ENCODE measurements at places on chromosomes 3 and 15. TPM values are rescaled to one million over a fixed set of nuclear protein-coding genes. Genes with fewer than 3 reads are reported as not detected.

DNA sequence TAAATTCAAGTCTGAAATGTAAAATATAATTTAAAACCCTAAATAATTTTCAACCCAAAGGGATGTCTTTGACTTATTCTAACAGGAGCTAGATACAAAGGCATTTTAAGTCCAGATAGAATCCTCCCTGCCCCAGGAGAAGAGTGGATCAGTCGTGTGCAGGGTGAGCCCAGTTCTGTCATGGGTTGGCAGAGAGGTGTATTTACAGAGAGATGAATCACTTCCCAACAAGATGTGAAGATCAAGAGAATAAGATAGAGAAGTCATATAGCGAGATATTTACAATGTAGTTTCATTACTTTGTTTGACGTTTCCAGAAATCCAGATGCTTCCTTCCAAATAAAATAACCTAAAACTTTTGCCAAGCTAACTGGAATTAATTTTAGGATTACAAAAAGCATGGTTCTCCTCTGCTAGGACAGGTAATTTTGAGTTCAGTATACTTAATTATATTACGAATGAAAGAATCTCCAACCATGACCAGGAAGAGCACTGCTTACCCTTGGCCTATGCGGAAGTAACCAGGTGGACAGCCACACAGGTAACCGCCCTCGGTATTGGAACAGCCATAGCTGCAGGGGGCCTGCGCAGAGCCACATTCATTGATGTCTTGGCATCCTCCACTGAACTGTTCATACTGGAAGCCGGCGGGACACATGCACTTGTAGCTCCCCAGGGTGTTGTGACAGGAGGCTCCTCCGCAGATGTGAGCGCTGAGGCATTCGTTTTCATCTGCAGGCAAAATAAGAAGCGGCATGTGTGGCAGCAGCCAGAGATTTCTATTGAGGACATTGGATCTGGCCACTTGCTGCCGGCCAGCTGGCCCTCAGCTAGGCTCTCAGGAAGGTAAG, 84.0 kb downstream of the DUT start:
- DNase-seq: no peak

The MUC20 gene
- polyA plus RNA-seq: 0.17 TPM

DNA sequence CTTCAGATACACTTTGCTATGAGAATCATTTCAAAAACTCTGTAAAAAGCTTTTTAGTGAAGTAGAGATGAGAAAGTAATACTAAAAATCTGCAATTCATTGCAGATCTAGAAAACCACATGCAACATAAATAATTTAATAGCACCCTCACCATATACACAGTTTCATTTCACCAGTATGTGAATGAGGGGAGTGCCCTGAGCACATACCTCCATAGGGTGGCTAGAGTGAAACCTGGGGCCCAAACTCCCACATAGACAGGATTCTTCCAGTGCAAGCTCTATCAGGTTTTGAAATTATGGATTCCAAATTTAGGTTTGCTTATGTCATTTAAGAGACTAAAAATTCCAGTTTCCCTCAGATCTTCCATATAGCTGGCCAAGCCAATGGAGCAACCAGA, 973.4 kb upstream of the CFAP20DC start:
- no peak for DNase-seq

DNA sequence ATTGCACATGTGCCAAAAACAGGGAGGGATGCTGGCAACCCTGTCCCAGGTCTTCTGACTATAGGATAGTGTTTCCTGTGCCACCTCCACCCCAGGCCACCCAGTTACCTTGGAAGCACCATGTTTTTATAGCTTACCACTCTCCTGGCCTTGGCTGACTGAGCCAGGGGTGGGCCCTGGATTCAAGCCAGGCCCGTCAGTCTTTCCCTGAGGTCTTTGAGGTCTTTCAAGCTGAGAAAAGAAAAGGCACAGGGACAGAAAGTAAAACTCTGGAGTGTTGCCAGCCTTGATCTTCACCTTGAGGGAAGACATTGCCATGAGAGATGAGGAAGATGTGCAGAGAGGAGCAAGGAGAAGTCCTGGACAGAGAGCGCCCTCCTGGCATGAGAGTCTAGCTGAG, 46.3 kb downstream of the SYNM start:
- DNase-seq: no peak

GRCh38 chr15:51375966-51376640, 34.6 kb downstream of the GLDN start:
- no peak for DNase-seq

- DNase-seq: no peak
Measured at GRCh38 chr3:8767256-8767666, 2.2 kb downstream of the OXTR start.
